ENCODE measurements at places on chromosomes 16 and 17.

DNA sequence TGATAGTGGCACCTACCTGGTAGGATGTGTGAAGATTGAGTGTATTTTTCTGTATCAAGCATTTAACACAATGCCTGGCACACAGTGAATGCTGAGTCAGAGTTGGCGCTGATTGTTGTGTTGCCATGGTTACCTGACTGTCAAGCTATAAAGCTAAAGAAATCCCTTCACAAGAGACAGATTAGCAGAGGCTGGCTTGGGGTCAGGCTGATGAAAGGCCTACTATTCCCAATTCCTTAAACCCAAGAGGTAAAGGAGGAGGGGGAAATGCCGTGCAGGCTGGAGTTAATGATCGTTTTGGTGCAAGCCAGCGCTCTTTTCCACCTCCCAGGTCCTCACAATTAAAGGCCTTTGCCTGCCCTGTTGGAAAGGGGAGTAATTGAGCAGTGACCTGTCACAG is 5.9 kb downstream of the CLEC19A start:
- no peak for DNase-seq

DNA sequence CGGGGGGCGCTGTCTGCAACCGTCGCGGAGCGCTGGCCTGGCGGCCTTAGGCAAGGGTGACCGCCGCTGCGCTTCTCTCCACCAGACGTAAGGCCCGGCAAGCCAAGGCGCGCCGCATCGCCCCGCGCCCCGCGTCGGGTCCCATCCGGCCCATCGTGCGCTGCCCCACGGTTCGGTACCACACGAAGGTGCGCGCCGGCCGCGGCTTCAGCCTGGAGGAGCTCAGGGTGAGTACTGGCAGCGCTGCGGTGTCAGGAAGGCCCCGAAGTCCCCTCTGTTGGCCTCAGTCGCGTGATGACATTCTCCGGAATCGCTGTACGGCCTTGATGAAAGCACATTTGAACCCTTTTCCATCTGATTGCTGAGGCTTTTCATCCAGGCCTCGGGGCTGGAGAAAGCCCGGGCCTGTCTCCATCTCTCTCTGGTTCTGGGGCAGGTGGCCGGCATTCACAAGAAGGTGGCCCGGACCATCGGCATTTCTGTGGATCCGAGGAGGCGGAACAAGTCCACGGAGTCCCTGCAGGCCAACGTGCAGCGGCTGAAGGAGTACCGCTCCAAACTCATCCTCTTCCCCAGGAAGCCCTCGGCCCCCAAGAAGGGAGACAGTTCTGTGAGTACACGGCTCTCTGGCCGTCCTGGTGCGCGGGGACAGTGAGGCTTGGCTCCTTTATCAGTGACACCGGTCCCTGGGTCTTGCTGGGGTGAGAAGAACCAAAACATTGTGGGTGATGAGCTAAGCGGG is 831 bp downstream of the RPL13 start:
- no peak for DNase-seq

GRCh38 chr17:41419716-41420115 is 4.7 kb downstream of the KRT37 start:
- DNase-seq = no peak

DNA sequence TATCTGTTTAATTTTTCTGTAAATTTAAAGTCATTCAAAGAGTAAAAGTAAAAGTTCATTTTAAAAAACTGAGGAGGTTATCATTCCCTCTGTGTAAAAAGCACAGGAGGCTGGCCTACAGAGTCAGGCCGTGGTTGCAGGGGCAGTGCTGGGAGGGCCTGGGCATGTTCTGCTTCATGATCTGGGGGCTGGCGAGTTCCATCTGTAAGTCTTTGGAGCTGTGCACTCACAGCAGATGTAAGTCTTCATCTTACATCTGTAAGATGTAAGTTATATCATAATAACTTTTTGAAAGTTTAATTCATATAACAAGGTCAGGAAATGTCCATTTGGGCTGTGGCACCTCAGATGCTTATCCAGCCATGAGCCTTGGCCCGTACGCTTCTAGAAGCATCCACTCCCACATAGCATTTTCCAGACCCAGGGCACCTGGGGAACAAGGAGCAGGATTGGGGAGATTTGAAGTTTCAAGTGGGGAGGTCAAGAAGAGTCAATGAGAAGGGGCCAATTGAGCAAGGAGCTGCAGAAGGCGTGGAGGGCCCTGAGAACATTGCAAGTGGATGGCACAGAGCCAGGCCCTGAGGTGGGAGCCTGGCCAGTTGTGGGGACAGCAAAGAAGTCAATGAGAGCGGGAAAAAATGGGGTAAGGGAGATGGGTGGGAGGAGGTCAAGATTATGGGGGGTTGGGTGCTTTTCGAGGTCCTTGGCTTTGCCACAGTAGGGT is 54.1 kb downstream of the TNFRSF13B start:
- no peak for DNase-seq

GRCh38 chr16:52718046-52718445 is 171.1 kb upstream of the TOX3 start:
- DNase-seq = no peak

DNA sequence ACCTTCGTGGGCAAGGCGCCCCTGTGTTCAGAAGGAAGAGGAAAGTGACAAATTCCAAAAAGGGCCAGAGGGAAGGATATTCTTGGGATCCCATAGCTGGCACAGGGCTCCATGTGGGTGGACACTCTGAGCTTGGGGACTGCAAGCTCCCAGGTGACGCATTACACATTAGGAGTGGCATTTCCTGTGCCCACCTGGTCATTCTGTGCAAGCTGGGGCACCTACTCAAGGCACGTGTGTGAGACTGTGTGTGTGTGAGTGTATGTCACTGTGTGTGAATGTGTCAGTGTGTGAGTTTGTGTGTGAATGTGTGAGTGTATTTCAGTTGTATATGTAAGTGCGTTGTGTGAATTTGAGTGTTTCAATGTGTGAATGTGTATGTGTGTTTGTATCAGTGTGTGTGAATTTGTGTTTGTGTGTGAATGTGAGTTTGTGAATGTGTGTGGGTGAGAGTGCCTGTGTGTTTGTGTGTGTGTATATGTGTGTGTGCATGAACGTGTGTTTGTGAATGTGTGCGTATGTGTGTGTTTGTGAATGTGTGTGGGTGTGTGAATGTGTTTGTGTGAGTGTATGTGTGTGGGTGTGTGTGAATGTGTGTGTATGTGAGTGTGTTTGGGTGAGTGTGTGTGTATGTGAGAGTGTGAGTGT is 1.6 kb upstream of the CD300A start:
- no peak for DNase-seq
